ENCODE measurements at places on chromosomes 13 and 19.

- no peak for DNase-seq
Observed at GRCh38 chr19:9309974-9310446, 372 bp upstream of the ZNF699 start.

- no peak for DNase-seq
Observed at GRCh38 chr13:22454586-22454985, 726.2 kb upstream of the SGCG start.

DNA sequence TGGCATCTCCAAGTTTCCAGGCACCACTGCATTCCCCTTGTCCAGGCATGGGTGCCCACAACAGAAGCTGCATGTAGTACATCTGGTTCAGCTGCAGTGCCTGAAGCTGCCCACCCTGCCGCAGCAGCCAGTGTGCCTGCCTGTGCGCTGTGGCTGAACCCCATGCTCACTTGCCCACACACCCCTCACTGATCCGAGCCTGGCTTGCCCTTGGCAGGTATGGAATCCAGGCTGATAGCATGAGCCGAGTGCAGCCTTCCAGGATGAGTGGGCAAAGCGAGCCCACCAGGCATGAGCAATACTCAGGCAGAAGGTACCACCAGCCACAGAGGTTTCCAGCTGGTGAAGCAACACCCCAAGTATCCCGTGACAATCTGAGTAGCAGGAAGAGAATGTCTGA lies 280.3 kb upstream of the KLF12 start:
- no peak for DNase-seq

DNA sequence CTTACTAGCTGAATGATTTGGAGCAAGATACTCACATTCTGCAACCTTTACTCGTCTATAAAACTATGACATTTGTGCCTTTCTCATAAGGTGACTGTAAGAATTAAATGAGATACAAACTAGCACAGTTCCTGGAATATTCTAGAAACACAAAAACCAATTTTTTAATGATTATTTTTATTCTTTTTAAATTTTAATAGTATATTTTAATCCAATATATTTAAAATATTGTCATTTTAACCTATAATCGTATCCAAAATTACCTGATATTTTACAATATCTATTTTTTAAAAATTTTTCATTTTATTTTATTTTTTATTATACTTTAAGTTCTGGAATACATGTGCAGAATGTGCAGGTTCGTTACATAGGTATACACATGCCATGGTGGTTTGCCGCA lies 238.1 kb downstream of the OLFM4 start:
- DNase-seq = no peak

DNA sequence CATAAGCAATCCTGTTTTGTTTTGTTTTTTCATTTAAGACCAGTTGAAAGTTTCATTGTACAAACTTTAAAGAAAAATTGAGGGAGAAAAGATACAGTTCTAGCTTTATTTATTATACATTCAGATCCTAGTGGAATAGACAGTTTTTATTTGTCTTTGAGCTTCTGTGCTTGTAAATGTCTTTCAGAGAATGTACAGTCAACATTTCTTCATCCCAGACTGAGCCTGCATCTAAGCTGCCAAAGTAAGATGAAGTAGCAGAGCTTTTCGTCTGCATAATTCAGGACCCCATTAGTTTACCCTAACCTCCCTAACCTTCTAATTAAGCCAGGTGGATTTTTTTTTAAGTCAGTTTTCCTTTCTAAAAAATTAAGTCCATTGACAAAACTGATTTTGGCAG lies 516.7 kb upstream of the HTR2A start:
- DNase-seq = no peak

DNA sequence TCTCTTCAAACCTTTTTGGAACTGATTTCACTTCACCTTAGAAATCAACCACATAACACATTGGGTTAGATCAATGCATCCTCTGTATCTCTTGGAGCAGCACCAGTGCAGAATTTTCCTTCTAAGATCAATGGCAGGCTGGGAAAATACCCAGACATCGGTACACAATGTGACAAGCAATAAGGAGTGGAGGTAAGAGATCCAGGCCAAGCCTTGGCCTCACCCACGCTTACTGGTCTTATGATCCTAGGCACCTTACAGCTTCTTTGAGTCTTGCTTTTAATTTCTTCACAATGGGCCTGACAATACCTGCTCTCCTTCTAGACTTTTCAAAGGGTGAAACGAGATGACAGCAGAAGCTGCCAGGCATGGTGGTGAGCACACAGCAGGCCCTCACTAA lies 232.0 kb downstream of the LACC1 start:
- DNase-seq = no peak

DNA sequence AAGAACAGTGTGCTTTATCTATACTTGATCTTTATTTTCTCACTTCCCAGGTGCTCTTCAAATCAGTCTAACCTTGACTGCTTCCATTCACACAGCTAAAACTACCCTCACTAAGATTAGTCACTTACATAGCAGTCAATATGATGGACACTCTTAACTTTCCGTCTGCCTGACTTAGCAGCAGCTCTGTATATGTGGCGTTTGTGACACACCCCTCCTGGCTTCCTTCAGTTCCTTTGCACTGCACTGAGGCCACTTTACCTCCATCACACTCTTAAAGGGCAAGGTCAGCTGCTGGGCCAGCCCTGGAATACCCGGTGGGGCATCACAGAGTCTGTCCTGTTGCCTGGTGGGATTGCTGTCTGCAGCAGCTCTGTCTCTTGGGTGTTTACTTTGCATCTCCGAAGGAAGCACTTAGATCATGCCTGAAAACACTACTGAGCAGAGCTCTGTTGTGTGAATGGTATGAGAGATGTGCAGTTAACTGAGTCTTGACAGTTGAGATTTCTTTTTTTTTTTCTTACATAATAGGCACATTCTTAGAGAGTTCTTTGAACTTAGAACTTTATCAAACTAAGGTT lies 35.6 kb upstream of the IL17D start:
- DNase-seq = no peak

DNA sequence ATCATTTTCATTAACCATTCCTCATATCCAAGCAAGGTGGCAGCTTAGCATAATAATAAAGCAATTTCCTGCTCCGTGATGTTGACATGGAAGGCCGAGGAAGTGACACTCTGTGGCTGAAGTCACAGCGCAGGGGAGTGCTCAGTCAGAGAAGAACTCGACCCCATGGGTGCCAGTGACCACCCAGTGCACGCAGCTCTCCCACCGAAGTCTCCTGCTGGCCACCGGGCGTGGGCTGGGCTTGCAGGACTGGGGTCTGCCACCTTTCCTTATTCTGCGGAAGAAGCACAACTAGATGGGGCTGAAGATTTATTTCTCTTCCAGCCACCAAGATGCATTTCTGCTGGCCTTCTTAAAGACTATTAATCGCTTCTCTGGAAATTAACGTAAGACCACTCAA lies 132.1 kb upstream of the SPACA7 start:
- DNase-seq = no peak

GRCh38 chr19:55014714-55015113 lies 23.4 kb downstream of the GP6 start:
- DNase-seq = peak; percentile 55

DNA sequence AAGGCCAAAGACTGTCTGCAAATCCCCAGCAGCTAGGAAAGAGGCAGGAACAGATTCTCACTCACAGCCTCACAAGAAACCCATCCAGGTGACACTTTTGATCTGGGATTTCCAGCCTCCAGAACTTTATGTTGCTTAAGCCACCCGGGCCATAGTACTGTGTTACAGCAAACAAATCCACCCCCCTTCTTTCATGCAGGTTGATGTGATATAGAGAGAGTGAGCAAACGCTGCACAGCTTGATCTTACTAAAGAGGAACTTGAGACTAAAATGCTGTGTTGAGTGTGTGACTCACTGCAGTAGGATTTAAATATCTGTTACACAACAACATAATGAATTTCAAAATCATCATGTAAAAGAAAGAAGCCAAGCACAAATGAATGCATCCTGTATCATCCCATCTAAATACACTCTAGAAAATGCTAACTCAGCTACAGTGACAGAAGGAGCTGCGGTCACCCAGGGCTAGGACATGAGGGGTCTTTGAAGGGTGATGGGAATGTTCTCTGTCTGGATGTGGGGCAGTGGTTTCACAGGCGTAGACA lies 32.2 kb downstream of the RCBTB2 start:
- no peak for DNase-seq

- no peak for DNase-seq
Observed at GRCh38 chr13:70310396-70311119, 202.3 kb upstream of the KLHL1 start.

All from T-helper 1 cell (primary cell).